Fibroblast of mammary gland (primary cell): ENCODE measurements at places on chromosomes 1 and 21.

DNA sequence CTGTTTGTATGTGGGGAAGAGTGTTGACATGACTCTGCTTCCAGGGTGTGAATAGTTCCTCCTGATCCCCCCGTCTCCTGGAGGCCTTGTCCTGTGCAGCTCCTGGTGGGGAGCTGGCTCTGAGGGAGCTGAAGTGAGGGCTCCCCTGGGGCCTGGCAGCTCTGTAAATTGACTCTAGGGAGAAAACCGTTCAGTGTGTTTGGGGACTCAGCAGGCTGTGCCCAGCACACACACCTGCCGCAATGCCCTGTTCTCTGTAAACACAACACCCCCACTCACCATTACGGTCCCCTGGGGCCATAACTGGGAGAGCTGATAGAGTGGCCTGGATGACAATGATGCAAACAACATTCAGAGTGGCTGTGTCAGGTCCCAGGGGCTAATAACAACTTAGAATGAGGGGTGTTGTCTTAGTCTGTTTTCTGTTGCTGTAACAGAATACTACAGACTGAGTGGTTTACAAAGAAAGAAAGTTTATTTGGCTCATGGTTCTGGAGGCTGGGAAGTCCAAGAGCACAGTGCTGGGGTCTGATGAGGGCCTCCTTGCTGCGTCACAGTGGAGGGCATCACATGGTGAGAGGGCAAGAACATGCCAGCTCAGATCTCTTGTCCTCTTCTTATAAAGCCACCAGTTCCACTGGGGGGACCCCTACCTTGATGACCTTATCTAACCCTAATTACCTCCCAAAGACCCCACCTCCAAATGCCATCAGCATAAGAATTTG, 15.3 kb downstream of the ADORA1 start:
- no peak for DNase-seq

- DNase-seq: peak; percentile 3
These were observed 601.0 kb downstream of the NUF2 start for GRCh38 chr1:163922743-163923201.

GRCh38 chr21:15895142-15896106, 165.6 kb downstream of the USP25 start:
- peak; percentile 15 for DNase-seq

DNA sequence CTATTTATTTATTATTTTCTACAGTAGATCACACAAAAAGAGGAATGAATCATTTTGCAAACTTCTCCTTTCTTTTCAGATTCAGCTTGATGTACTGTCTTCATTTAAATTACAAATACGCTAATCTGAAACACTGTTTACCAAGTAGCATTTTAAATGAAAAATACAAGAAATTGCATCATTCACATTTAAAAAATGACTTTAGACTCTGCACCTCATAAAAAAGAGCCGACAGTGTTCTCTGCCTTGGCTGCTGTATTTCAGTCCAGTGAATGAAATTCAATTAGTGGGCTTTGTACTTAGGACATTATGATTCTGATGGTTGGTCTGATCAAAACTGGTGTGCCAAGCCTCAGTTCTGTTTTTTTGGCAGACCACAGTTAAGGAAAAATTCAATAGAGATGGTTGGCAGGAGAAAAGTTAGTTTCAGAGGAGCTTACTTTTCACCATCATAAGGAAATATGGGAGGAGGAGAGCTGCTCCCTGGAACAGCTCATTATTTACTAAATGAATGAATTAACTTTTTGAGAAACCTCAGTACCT, 222.4 kb upstream of the ESRRG start:
- DNase-seq: no peak

GRCh38 chr1:10681296-10682107, 114.9 kb downstream of the CASZ1 start:
- DNase-seq: no peak

DNA sequence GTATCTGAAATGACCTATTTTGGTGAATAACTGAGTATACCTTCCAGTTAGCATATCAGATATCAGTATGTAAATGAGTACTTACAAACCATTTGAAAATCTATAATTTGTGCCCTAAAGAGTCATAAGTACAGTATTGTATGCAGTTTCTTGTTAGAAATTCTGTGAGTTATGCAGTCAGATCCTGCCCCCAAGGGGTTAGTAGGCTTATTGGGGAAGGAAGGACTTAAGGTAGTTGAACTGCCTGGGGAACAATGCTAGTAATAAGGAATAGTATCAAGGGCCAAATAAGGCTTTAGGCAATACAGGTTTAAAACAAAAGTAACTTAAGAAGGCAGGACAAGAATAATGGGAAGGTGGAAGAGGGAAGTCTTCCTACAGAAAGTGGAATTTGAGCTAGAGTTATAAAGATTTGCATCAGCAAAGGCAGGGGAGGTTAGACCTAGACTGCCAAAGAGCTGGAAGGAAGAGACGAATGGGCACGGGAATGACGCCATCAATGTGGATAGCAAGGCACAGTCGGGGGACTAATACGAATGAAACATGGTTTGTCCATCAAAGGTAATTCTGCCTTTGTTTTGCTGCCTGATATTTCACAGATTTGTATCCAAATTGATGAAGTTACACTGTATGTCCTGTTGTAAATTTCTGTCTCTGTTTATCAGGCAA, 182.9 kb upstream of the DPYD start:
- peak; percentile 41 for DNase-seq

DNA sequence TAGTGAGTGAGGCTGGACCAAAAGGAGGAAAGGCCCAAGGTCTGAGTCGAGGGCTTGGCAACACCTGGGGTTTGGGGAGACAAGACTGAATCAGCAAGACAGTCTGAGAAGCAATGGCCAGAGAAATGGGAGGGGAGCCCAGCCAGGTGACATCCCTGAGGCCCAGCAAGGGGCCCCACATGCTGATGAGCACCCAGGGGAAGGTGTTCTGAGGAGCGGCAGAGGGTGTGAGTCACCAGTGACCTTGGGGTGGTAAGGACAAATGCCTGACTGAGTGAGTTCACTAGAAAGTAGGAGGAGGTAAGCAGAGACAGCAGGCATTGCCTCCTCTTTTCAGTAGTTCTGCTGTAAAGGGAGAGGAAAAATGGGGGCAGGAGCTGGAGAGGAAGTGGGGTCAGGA, 192.4 kb upstream of the GALNT2 start:
- no peak for DNase-seq

DNA sequence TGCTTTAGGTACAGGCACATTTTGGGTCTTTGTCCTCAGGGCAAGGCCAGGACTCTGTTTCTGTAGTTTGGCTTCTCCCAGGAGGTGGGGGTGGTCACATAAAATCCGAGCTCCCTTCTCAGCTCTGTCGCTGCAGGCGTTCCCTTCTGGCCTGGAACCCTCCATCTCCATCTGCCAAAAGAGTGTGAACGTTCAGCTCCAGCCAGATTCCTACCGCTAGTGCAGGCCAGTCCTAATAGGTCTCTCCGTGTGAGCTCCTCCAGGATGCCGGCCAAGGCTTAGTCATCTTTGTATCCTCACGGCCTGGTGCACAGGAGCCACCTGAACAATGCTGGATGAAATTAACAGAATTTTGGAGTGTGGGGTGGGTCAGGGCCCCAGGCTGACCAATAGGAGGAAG, 19.9 kb upstream of the KCNA10 start:
- no peak for DNase-seq

DNA sequence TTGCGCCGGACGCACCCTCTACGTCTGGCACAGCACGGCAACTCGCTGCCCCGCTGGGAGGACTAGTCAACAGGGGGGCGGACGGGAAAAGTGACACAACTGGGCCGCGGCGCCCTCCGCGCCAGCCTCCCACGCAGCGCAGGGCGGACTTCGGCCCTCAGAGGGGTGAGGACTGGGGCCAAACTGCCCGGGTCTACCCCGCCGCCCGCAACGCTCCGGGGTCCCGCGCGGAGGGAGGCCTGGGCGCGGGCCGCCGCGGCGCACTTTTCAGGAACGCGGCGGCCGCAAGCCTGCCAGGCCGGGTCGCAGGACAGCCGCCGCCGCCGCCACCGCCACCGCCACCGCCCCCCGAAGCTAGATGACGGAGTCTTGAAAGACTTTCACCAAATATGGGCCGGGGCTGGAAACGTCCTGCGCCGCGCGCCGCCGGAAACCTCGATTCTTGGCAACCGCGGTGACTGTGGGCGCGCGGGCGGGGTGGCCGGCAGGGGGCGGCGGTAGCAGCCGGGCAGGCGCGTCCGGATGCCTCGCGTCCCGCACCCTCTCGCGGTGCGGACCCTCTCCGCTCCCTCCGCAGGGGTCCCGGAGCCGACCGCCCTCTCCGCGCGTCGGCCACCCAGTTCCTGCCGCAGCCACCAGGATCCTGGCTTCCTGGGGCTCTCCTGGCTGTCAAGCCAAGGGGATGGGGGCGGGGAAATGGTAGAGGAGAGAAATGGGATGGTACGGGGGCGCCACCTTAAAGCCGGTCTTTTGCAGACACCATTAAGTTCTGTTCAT, 3.7 kb upstream of the CCN1 start:
- DNase-seq: peak; percentile 88

DNA sequence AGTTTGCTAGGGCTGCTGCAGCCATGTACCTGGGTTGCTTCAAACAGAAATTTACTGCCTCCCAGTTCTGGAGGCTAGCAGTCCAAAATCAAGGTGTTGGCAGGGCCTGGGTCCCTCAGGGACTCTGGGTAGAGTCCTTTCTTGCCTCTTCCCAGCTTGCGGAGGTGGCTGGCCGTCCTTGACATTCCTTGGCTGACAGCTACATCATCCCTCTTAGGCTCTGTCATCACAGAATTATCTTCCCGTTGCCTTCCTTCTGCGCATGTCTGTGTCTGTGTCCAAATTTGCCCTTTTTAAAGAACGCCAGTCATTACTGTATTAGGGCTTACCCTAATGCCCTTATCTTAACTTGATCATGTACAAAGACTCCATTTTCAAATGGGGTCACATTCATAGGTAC, 37.6 kb upstream of the PGBD5 start:
- no peak for DNase-seq

DNA sequence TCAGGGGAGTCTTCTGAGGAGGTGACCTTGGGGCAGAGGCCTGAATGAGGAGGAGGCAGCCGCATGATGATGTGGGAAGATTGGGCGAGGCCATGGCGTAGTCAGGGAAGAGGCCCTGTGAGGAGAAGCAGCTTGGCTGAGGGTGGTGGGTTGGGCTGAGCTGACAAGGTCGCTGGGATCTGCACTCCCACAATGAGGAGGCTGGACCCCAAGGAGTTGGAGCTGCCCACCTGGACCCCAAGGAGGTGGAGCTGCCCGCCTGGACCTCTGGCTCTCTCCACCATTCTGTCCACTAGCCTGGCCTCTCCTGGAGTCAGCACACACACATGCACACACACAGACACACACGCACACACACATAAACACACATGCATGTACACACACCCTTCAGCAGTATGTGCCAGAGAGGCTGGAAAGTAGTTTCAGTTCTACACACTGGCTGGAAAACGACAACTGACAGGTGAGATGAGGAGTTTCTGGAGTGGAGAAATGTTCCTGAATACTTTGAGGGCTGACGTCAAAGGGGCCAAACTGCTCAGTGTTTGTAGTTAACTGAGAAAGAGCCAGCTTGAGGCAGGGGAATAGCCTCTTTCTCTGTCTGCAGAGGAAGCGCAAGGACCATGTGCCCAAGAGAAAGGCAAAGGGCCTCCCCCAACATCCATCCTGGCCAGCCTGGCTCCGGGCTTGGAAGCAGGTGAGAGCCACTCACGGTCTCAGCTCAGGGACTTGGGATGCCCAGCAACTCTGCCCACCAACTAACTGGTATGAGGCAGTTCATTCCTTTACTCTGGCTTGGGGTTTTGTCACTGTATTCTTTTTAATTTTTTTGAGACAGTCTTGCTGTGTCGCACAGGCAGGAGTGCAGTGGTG, 7.1 kb downstream of the SMPDL3B start:
- no peak for DNase-seq

DNA sequence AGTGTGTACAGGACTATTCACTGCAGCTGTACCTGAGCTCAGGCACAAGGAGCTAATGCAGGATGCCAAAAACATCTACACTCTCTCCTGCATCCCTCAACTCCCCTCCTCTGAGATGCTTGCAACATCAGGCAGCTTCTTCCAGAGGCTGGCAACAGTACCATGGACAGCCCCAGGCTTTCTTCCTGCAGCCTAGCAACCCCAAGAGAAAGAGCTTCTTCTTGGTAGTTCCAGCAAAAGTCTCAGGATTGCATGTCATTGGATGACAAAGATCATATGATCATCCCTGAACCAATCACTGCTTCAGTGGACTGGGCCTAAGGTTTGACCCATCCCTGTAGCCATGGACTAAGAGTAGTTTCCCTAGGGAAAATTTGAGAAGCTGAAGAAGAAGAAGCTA, 46.7 kb downstream of the CAMK2N1 start:
- peak; percentile 56 for DNase-seq

GRCh38 chr1:16615253-16616252, 2.2 kb upstream of the NBPF1 start:
- DNase-seq: no peak

GRCh38 chr1:152447484-152447883, 33.4 kb upstream of the CRNN start:
- DNase-seq: no peak

DNA sequence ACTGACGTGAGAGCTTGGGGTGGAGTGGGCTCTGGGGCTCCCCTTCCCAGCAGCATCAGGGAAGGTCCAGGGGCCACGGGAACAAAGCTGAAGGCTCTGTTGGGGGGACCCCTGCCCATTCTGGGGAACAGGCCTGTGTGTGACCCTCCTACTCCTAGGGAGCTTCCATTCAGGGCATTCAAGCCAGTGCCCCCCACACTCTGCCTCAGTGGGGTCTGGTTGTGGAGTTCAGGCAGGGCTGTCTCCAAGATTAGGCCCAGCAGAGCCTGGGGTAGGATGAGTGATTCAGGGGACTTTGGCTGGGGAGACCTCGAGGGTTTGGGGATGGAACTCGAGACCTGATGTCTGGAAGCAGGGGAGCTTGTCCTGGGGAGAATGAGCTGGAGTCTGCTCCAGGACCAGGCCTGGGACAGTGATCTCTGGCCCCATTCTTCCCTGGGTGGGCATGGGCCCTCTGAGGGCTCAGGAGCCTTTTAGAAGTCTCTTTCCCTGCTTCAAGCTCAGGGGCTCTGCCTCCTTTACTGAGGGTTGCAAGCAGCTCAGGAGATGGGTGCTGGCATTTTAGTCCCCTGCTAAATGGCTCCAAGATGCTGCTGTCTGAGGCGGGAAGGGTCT, 81.7 kb downstream of the PTPRU start:
- no peak for DNase-seq

DNA sequence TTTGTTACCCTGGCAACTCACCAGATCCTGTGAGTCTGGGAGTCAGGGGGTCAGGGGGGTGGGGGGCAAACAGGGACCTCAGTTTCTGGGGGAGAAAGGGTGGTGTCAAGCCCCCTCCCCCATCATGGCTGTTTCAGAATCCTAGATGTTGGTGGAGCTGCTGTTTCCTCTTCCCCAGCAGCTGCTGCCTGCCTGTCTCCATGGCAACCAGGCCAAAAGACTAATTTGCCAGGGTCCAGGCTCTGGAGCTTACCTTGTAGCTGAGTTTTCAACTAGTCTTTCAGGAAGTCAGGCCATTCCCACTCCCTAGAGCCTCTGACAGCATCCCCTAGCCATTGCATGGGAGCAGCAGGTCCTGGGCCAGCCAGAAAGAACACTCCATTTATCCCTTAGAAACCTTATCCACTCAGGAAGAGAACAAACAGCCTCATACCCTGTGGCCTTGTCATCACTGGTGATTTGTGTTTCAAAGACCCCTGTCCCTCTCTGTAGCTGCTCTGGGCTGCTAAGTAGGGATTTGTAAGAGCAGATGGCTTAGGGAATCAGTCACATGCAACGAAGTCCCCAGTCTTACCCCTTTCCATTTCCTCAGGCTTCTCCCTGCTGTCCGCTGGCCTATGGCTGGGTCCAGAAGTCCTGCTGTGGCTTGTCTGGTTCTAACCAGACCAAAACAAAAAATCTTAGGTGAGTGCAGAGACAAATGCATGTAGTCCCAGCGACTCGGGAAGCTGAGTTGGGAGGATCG, 21.5 kb upstream of the STMN1 start:
- DNase-seq: no peak

GRCh38 chr1:41955461-41956159, 36.9 kb upstream of the HIVEP3 start:
- peak; percentile 91 for DNase-seq
